Psoas muscle (tissue), 8 donors: ENCODE measurements at places on chromosomes 1 and 21. TPM values are rescaled to one million over a fixed set of nuclear protein-coding genes. Genes with fewer than 3 reads are reported as not detected.

The OLIG2 gene
- polyA plus RNA-seq = not detected

The NR5A2 gene
- polyA plus RNA-seq = 0.29 TPM

The PLPPR5 gene
- not detected for polyA plus RNA-seq

The DPH5 gene
- 24.9 TPM for polyA plus RNA-seq

The NPHS2 gene
- polyA plus RNA-seq = not detected

The CLDN8 gene
- not detected for polyA plus RNA-seq

The DNTTIP2 gene
- 145 TPM for polyA plus RNA-seq

The WDR77 gene
- 62.7 TPM for polyA plus RNA-seq

The DNALI1 gene
- 0.82 TPM for polyA plus RNA-seq

The TSPEAR gene
- not detected for polyA plus RNA-seq

The TENT5C gene
- 2.7 TPM for polyA plus RNA-seq

The NPPA gene
- 3.6 TPM for polyA plus RNA-seq

The NECTIN4 gene
- polyA plus RNA-seq = 0.01 TPM

The LCE2A gene
- not detected for polyA plus RNA-seq

The GCSAML gene
- polyA plus RNA-seq = 0.01 TPM

The RNF186 gene
- polyA plus RNA-seq = not detected

The SLC66A1 gene
- polyA plus RNA-seq = 18.6 TPM

The FCRL4 gene
- polyA plus RNA-seq = not detected

The TSACC gene
- 0.94 TPM for polyA plus RNA-seq

The MTF1 gene
- polyA plus RNA-seq = 20.2 TPM

The C2CD4D gene
- not detected for polyA plus RNA-seq

The FCGR3A gene
- 2.1 TPM for polyA plus RNA-seq

The FBLIM1 gene
- polyA plus RNA-seq = 2.5 TPM

The BACE2 gene
- polyA plus RNA-seq = 16.0 TPM

The CFH gene
- 18.9 TPM for polyA plus RNA-seq

The GPR89A gene
- polyA plus RNA-seq = 12.0 TPM

The PRAMEF1 gene
- polyA plus RNA-seq = not detected

The CFAP74 gene
- 0.05 TPM for polyA plus RNA-seq

The FAM43B gene
- polyA plus RNA-seq = 0.05 TPM

The LDLRAD2 gene
- polyA plus RNA-seq = 0.48 TPM

The TBX19 gene
- 0.27 TPM for polyA plus RNA-seq

The SV2A gene
- polyA plus RNA-seq = 0.19 TPM

The DNAJB4 gene
- 175 TPM for polyA plus RNA-seq

The PLA2G2F gene
- polyA plus RNA-seq = 0.03 TPM

The CLCA4 gene
- polyA plus RNA-seq = 0.04 TPM

The ARHGEF2 gene
- polyA plus RNA-seq = 7.4 TPM

The SERPINC1 gene
- polyA plus RNA-seq = 0.08 TPM

The ETV3L gene
- polyA plus RNA-seq = not detected

The SPATA45 gene
- polyA plus RNA-seq = not detected

The PRCC gene
- 107 TPM for polyA plus RNA-seq
